ENCODE measurements at places on chromosomes 2 and 18. TPM values are rescaled to one million over a fixed set of nuclear protein-coding genes. Genes with fewer than 3 reads are reported as not detected.

Gene ZEB2
- total RNA-seq, result not detected

Gene IL37
- not detected for total RNA-seq

Gene PAX3
- not detected for total RNA-seq

Gene TDRD15
- not detected for total RNA-seq

Gene REG3A
- not detected for total RNA-seq

Gene HOXD9
- total RNA-seq, result not detected

Gene IGFBP5
- total RNA-seq, result 3.4 TPM

Gene ERMN
- not detected for total RNA-seq

Gene SKA1
- 1.2 TPM for total RNA-seq

Gene SERPINB13
- total RNA-seq, result 9.2 TPM
